ENCODE measurements at places on chromosomes 7 and 10.

GRCh38 chr7:12690041-12690878, 2.8 kb downstream of the ARL4A start:
- H3K4me1 ChIP-seq = peaks cover 4% of the 10 kb centered on the region
- no peak for DNase-seq
- H3K4me3 ChIP-seq = no peak overlapping the region
- H3K27ac ChIP-seq = no peak overlapping the region
- no peaks in the 10 kb centered on the region for H3K27me3 ChIP-seq
- H3K36me3 ChIP-seq = no peaks in the 10 kb centered on the region

GRCh38 chr7:153030976-153031375, 271.4 kb downstream of the ACTR3B start:
- DNase-seq = no peak
- no peaks in the 10 kb centered on the region for H3K36me3 ChIP-seq
- H3K27ac ChIP-seq = no peak overlapping the region
- no peak overlapping the region for H3K4me3 ChIP-seq
- H3K27me3 ChIP-seq = no peaks in the 10 kb centered on the region
- peaks cover 16% of the 10 kb centered on the region for H3K4me1 ChIP-seq

DNA sequence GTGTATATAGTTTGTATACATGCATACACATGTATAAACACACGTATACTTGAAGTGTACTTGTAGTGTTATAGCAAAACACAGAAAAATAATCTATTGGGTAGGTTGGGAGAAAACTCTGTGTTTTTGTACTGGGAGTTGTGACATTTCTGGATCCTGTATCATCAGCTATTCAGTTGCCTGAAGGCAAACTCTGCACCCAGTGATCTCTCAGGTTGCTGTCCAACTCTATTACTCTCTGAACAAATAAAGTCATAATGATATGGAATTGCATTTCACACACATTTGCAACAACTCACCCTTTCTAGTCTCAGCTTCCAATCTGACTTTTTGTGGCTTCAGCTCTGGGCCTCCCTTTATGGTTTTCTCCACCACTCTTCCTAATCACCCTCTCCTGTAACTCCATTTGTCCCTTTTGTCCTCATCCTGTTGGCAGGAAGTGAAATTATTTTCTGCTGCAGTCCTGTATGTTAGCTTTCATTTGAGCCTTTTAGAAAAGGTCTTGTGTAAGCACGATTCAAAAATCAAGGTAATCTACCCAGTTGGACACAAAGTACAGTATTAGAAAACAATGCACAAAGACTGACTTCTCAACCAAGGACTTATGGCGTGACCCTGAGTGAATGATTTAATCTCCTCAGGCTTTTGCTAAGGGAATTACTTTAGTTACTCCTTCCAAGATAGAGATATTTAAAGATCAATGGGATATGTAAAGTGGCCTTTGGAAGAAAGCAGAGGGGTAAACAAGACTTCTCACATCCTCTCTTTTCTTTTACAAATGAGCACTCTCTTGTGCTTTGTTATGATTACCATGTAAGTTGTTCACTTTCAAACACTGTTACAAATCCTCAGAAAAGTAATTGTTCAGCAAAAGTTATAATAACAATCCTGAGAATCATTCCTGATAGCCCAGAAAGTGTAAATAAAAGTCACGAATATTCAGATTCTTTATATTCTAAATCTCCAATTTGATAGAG, 249.1 kb downstream of the KCND2 start:
- H3K27me3 ChIP-seq = no peaks in the 10 kb centered on the region
- no peaks in the 10 kb centered on the region for H3K36me3 ChIP-seq
- H3K4me1 ChIP-seq = no peaks in the 10 kb centered on the region
- H3K4me3 ChIP-seq = no peak overlapping the region

- H3K4me3 ChIP-seq = no peak overlapping the region
- H3K4me1 ChIP-seq = no peaks in the 10 kb centered on the region
- no peak for DNase-seq
Measured at GRCh38 chr7:128120116-128120515, 88.9 kb upstream of the LRRC4 start.

GRCh38 chr7:159107161-159107892, 37.3 kb downstream of the VIPR2 start:
- H3K4me1 ChIP-seq = no peaks in the 10 kb centered on the region
- no peak overlapping the region for H3K4me3 ChIP-seq
- H3K27me3 ChIP-seq = peaks cover 14% of the 10 kb centered on the region

DNA sequence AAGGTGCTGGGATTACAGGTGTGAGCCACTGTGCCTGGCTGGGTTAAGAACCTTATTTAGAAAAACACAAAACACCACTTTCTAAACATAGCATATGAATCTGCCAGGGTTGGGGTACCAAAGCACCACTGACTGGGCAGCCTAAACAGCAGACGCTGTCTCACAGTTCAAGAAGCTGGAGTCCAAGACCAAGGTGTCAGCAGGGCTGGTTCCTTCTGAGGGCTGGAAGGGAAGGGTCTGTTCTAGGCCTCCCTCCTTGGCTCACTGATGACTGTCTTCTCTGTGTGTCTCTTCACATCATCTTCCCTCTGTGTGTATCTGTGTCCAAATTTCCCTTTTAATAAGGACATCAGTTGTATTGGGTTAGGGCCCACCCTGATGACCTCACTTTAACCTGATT, 49.6 kb downstream of the HIPK2 start:
- H3K36me3 ChIP-seq = no peaks in the 10 kb centered on the region
- no peak for DNase-seq
- H3K4me1 ChIP-seq = peaks cover 24% of the 10 kb centered on the region
- H3K4me3 ChIP-seq = no peak overlapping the region

- H3K27me3 ChIP-seq = no peaks in the 10 kb centered on the region
- H3K4me3 ChIP-seq = no peak overlapping the region
- H3K27ac ChIP-seq = no peak overlapping the region
Measured at GRCh38 chr7:85052056-85052737, 134.7 kb downstream of the SEMA3D start.

DNA sequence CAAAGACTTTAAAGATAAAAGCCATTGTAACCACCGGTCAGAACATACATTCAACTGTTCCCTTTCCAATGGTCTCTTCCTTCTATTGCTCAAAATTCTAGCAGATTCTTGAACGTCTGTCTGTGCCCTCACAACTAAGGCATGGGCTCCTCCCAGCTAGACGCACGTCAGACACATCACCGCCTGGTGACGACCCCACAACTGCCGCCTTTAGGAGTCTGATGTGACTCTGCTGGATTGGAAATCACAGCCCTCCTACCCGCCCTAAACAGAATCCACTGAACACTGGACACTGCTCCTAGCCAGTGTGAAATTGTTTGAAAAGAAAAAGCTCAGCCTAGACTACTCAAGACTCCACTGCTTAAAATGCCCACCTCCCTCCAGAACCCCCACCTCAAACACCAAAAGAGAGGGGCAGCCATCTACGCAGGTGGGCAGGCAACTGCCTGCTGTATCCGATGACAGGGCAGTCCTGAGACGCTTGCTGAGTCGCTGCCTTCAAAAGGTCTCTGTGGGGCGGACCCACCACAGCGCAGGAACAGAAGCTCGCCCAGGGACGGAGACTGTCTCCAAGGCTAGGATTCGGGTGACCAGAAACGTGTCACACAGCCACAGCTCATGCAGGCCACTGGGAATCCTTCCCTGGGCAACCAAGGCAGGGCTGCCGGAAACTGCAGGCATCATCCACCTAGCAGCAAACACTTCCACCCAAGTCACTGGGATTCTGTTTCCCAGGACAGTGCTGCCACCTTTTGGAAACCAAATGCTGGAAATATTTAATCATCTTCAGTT, 34.7 kb downstream of the GSDME start:
- no peaks in the 10 kb centered on the region for H3K27me3 ChIP-seq
- no peak overlapping the region for H3K27ac ChIP-seq
- H3K4me1 ChIP-seq = peaks cover 38% of the 10 kb centered on the region
- H3K36me3 ChIP-seq = no peaks in the 10 kb centered on the region
- no peak overlapping the region for H3K4me3 ChIP-seq

- H3K27me3 ChIP-seq = no peaks in the 10 kb centered on the region
- no peak overlapping the region for H3K4me3 ChIP-seq
- DNase-seq = no peak
- no peaks in the 10 kb centered on the region for H3K36me3 ChIP-seq
Measured at GRCh38 chr10:78806681-78807221, 262.0 kb upstream of the ZMIZ1 start.

GRCh38 chr10:44908936-44909630, 2.1 kb upstream of the TMEM72 start:
- H3K27me3 ChIP-seq = no peaks in the 10 kb centered on the region
- H3K4me3 ChIP-seq = no peak overlapping the region
- no peaks in the 10 kb centered on the region for H3K36me3 ChIP-seq
- H3K27ac ChIP-seq = no peak overlapping the region
- no peak for DNase-seq

DNA sequence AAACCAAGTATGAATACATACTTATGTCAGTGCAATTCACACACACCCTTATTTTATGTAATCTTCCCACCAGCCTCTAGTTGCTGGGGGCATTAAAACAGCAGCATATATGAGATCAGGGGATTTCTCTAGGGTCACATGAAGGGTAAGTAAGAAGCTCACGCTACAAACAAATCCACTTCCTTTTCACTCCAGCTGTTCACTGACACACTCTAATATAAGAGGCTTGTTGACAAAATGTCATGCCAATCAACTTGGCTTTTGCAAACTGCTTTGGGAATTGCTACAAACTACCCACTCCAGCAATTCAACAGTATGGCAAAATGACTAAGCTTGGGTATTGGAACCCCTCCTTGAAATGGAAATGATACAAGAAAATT, 10.3 kb downstream of the FAM3C start:
- H3K4me1 ChIP-seq = peaks cover 33% of the 10 kb centered on the region
- H3K27ac ChIP-seq = peak overlapping the region; percentile 4
- DNase-seq = peak; percentile 72
- no peak overlapping the region for H3K4me3 ChIP-seq
- H3K27me3 ChIP-seq = no peaks in the 10 kb centered on the region

DNA sequence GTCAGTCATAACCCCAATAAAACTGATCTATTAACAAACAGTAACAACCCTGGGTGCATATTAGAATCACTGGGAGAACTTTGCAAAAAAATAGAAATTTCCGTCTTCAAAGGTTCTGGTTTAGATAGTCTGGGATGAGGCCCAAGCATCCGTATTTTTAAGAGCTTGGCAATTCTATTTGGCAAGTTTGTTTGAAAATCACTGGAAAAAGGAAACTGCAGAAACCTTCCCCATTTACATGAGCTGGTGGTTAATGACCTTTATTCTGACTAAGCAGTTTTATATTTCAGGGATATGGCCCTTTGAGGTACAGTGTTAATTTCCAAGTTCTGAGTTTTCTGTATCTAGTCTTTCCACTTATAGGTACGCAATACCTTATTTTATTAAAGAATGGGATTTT, 115.8 kb upstream of the PRR15 start:
- no peak overlapping the region for H3K27ac ChIP-seq
- H3K4me3 ChIP-seq = no peak overlapping the region
- H3K36me3 ChIP-seq = no peaks in the 10 kb centered on the region
- H3K4me1 ChIP-seq = no peaks in the 10 kb centered on the region
- H3K27me3 ChIP-seq = no peaks in the 10 kb centered on the region

- no peak overlapping the region for H3K4me3 ChIP-seq
- no peak overlapping the region for H3K27ac ChIP-seq
- H3K36me3 ChIP-seq = no peaks in the 10 kb centered on the region
- H3K4me1 ChIP-seq = no peaks in the 10 kb centered on the region
Measured at GRCh38 chr10:25059990-25060389, 43.6 kb downstream of the THNSL1 start.

DNA sequence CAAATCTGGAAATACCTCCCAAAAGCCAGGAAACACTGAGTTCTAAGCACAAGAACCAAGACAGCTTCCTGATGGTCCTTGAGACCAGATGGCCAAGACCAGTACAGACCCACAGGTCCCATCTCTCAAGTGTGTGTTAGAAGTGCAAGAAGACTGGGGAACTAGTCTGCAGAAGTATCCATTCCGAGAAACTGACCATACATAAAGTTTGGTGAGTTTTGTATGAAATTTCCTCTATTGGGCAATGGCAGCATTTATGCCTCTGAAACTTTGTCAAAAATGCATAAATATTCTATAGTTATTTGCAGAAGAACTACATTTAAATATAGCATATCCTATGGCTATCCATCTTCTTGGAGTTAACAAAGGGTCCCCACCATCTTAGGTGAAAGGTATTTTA, 137.5 kb downstream of the LRRN3 start:
- H3K4me3 ChIP-seq = no peak overlapping the region
- H3K27me3 ChIP-seq = no peaks in the 10 kb centered on the region
- H3K36me3 ChIP-seq = no peaks in the 10 kb centered on the region
- H3K4me1 ChIP-seq = no peaks in the 10 kb centered on the region
- DNase-seq = no peak

DNA sequence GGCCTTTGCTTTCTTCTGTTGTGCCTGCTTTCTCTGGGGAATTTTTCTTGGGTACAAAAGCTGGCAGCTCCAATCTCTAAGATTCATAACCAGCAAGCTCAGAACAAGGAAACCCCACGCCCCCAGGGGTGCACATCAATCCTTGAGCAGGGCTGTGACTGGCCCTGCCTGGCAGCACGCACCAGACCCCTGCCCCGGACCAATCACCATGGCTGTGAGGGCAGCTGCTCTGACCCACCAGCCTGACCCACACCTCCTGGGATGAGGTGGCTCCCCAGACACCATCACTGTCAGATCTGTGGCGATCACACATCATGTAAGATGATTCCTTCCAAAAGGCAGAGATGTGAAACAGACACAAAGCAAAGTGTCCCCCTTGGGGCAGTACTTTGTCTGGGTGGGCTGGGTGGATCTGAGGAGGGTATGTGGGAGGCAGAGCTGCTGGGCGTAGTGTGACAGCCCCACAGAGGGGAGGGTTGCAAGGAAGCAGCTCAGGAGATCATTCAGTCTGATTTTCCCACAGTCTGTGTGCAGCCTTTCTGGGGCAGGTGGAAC, 175.5 kb upstream of the SHH start:
- no peak for DNase-seq
- no peaks in the 10 kb centered on the region for H3K4me1 ChIP-seq

- no peak for DNase-seq
- H3K4me1 ChIP-seq = no peaks in the 10 kb centered on the region
- no peaks in the 10 kb centered on the region for H3K27me3 ChIP-seq
- no peak overlapping the region for H3K4me3 ChIP-seq
- H3K36me3 ChIP-seq = no peaks in the 10 kb centered on the region
- no peak overlapping the region for H3K27ac ChIP-seq
Measured at GRCh38 chr10:116132780-116133399, 140.1 kb downstream of the GFRA1 start.

DNA sequence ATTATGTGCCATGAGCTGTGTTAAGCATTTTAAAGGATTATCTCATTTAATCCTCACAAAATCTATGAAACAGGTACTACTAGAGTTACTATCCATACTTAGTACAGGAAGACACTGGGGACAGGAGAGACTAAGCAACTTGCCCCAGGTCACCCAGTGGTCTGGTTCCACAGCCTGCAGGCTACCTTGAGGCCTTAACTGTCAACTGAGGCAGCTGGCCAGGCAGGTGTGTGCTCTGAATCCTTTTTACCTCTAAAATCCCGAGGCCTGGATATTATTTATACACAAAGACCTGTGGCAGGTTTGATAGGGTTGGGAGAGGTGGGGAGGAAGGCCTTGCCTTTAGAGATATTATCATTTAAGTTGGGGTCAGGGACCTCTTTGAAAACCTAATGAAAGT, 3.1 kb downstream of the ZNF777 start:
- peaks cover 12% of the 10 kb centered on the region for H3K4me1 ChIP-seq
- no peak overlapping the region for H3K27ac ChIP-seq
- H3K27me3 ChIP-seq = no peaks in the 10 kb centered on the region
- peaks cover 2% of the 10 kb centered on the region for H3K36me3 ChIP-seq

GRCh38 chr7:43658718-43659548, 70.4 kb downstream of the COA1 start:
- H3K36me3 ChIP-seq = peaks cover 3% of the 10 kb centered on the region
- DNase-seq = peak; percentile 63
- H3K4me3 ChIP-seq = no peak overlapping the region
- H3K27me3 ChIP-seq = no peaks in the 10 kb centered on the region
- no peak overlapping the region for H3K27ac ChIP-seq
